ENCODE measurements at places on chromosomes 5 and 9. TPM values are rescaled to one million over a fixed set of nuclear protein-coding genes. Genes with fewer than 3 reads are reported as not detected.
A peak's percentile ranks its signal among the peaks of the same experiment; 100 is the strongest.

- H3K27ac ChIP-seq = no peak overlapping the region
- H3K27me3 ChIP-seq = peaks cover 2% of the 10 kb centered on the region
- no peak for DNase-seq
- H3K36me3 ChIP-seq = no peaks in the 10 kb centered on the region
These were observed 441.7 kb downstream of the PRELID2 start for GRCh38 chr5:145393426-145393825.

DNA sequence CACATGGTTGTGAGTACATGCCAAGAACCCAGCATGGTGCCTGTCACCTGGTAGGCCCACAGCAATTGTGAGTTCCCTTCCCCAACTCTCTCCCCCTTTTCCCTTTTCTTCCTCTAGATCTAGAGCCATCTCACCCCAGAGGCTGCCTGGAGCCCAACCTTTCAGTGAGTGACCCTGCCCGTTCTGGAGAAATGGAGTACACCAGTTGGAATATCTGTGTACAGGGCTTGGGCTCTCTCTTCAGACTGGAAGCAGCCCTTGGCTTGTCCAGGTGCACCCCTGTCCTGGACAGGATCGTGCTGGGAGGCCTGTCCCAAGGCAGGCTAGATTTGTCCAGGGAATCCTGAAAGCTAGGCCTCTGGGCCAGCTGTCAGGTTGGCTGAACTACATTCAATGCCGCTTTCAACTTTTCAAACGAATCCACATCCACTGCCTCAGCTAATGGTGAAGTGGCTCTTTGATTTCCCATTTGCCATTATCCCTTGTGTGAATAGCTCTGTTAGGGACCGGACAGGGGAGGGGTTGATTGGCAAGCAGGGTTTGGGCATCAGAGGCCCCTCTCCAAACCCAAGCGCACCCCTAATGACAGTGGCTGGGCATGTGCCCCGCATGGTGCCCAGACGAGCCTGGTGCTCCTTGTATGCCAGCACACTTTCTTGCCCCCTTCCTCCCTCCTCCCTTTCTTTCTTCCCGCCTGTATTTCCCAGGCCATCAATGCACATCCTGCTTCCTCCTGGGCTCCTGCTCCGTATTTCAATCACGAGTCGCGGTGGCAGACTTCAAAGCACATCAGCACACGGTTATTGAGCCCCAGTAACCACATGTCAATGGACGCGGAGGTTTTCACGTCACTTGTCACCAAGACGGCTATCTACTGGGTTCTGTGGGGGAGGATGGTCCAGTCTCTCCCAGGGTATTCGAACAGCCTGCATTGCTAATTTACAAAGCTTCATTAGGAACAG, 211.2 kb downstream of the DAB2IP start:
- peaks cover 5% of the 10 kb centered on the region for H3K27me3 ChIP-seq
- no peaks in the 10 kb centered on the region for H3K36me3 ChIP-seq
- peaks cover 26% of the 10 kb centered on the region for H3K4me1 ChIP-seq
- DNase-seq = no peak
- H3K27ac ChIP-seq = peak overlapping the region; percentile 64

DNA sequence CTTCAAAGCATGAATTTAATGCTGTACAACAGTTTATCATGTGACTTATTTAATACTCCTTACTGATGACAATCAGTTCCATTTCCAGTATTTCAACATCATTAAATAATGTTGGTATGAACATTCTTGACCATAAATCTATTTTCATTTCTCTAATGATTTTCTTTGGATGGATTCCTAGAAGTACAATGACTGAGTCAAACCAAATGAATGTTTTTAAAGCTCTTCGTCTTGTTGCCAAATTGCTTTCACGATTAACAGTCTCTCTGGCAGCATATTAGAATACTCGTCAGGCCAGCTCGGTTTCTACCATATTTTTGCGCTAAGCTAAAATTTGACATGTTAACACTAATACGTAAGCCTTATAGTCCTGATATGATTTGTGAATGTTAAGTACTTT, 197.0 kb downstream of the TRPM3 start:
- H3K4me1 ChIP-seq = no peaks in the 10 kb centered on the region
- no peak overlapping the region for H3K27ac ChIP-seq
- DNase-seq = no peak
- no peak overlapping the region for H3K4me3 ChIP-seq
- no peaks in the 10 kb centered on the region for H3K36me3 ChIP-seq

CDHR2 gene
- total RNA-seq = 0.85 TPM

GRCh38 chr9:108278341-108278740, 577.4 kb downstream of the ACTL7B start:
- H3K4me3 ChIP-seq = no peak overlapping the region
- no peaks in the 10 kb centered on the region for H3K36me3 ChIP-seq
- H3K27me3 ChIP-seq = peaks cover 2% of the 10 kb centered on the region
- H3K27ac ChIP-seq = no peak overlapping the region
- H3K4me1 ChIP-seq = no peaks in the 10 kb centered on the region
- no peak for DNase-seq

DNA sequence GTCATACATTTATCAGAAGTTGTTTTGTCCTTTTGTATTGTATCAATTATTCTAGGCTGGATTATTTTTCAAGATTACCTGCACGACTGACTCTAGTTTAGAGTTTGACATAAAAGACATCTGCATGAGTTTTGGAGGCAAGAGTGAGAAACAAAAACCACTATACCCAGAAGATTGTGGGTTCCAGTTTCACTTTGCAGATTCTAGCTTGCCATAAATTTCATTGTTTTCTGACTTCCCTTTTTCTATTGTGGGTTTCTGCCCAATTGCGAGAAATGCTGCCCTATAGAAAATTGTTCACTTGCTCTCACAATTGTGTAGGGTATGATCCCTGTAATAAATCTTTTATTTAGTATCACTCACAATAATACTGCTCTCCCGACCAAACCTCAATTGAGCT, 1043.4 kb upstream of the CDH10 start:
- no peak for DNase-seq
- H3K27ac ChIP-seq = no peak overlapping the region
- no peaks in the 10 kb centered on the region for H3K27me3 ChIP-seq

EGFLAM gene
- 29.6 TPM for total RNA-seq

- H3K27ac ChIP-seq = no peak overlapping the region
- no peak overlapping the region for H3K4me3 ChIP-seq
- peaks cover 11% of the 10 kb centered on the region for H3K36me3 ChIP-seq
- H3K4me1 ChIP-seq = peaks cover 4% of the 10 kb centered on the region
These were observed 11.0 kb downstream of the B4GALT7 start for GRCh38 chr5:177610770-177611445.

ANKRD34B gene
- 0.62 TPM for total RNA-seq

GRCh38 chr9:34512131-34513078, 10.4 kb downstream of the ENHO start:
- no peak overlapping the region for H3K4me3 ChIP-seq
- no peaks in the 10 kb centered on the region for H3K4me1 ChIP-seq
- no peak overlapping the region for H3K27ac ChIP-seq
- peaks cover 10% of the 10 kb centered on the region for H3K27me3 ChIP-seq
- DNase-seq = no peak
- no peaks in the 10 kb centered on the region for H3K36me3 ChIP-seq

- H3K4me3 ChIP-seq = no peak overlapping the region
- no peak for DNase-seq
- no peak overlapping the region for H3K27ac ChIP-seq
- peaks cover 1% of the 10 kb centered on the region for H3K27me3 ChIP-seq
- H3K4me1 ChIP-seq = no peaks in the 10 kb centered on the region
These were observed 111.4 kb upstream of the ARRDC3 start for GRCh38 chr5:91494447-91494996.

All from endothelial cell (in vitro differentiated cells).